Stimulated activated CD8-positive, alpha-beta memory T cell treated with anti-CD3 and anti-CD28 coated beads, Interleukin-4, amount 100 ng/mL, for 48 hours (primary cell): ENCODE measurements at places on chromosomes 4 and X.
A peak's percentile ranks its signal among the peaks of the same experiment; 100 is the strongest.

DNA sequence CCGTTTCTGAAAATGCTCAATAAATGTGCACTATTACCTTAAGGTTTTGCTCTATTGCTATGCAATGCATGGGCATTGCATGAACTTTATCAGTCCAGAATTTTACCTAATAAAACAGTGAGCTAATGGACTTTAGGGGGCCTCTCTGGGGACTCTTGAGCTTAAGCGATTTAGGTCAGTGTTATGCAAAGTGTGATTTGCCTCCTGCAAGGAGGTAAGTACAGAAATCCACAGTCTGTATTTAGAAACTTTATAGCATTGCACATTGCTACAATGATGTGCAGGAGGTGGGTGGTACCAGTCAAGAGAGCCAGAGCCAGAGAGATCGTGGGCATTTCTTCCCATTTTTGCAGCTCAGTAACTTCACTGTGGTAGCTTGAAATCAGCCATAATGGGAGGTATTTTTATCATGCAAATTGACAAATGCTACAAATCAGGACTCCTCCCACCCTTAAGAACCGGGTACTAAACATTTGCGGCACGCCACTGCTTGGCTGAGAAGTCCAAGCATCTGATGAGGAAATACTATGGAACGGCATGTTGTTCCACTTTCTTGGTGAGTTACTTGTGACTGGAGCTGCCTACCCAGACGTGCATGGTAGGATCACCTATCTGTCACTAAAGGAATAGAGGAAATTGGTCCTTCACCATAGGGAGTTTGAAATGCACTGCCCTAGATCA lies 174.6 kb upstream of the PGRMC2 start:
- no peak for DNase-seq

DNA sequence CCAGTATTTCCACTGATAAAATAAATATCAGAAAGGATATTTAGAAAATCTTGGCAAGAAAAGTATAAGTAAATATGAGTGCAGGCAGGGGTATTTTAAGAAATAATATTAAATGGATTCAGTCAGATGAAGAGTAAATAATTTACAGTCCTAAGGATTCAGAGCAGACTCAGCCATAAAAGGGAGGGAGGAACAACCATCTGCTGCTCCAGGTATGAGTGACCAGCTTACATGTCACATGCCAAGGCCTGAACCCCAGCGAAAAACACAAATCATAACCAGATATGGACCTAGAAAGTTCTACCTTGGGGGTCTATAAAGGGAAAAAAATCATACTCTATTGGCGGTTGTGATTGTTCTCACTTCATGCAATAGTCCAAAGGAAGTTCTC lies 166.8 kb downstream of the COL4A6 start:
- no peak for DNase-seq

DNA sequence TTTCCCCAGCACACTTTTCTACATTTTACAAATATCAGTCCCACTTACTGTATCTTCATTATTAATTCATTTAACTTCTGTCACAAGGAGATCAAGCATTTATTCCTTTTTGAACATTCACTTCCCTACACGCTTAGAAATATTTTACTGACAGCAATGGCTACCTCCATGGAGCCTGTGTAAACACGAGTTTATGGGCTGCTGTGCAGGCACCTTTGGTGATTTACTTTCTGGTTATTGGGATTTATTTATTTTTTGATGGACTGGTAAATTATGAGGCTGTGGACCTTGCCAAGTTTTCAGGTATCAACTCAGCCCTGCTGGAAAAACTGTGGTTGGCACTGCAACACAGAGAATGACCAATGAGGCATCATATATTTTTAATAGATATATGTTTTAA lies 45.4 kb upstream of the PAQR3 start:
- DNase-seq = no peak

GRCh38 chr4:24573582-24573981 lies 10.8 kb downstream of the DHX15 start:
- no peak for DNase-seq

GRCh38 chr4:40395166-40395900 lies 60.2 kb downstream of the CHRNA9 start:
- DNase-seq = no peak

- DNase-seq = no peak
Measured at GRCh38 chr4:81459228-81459627, 12.5 kb downstream of the RASGEF1B start.

GRCh38 chr4:153223427-153223801 lies 19.2 kb downstream of the TRIM2 start:
- no peak for DNase-seq

DNA sequence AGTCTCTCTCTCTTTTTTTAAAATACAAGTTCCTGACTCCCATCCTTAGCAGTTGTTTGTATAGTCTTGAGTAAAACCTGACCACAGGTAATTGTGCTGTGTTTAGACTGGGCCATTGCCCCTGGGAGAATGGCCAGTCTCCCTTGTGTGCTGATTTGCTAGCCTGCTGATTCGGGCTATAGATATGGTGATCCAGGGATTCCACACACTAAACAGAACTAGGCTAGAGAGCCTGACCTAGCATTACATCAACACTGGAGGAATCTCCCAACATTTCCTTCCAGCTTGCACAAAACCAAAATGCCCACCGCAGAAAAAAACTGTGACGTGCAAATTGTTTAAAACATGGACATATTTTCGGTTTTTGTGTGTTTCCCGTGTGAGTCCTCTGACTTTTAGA lies 5.1 kb downstream of the UPRT start:
- no peak for DNase-seq

- DNase-seq = no peak
Measured at GRCh38 chr4:31613946-31614623, 893.9 kb downstream of the PCDH7 start.

- DNase-seq = no peak
Measured at GRCh38 chr4:84366161-84366560, 132.9 kb downstream of the NKX6-1 start.

DNA sequence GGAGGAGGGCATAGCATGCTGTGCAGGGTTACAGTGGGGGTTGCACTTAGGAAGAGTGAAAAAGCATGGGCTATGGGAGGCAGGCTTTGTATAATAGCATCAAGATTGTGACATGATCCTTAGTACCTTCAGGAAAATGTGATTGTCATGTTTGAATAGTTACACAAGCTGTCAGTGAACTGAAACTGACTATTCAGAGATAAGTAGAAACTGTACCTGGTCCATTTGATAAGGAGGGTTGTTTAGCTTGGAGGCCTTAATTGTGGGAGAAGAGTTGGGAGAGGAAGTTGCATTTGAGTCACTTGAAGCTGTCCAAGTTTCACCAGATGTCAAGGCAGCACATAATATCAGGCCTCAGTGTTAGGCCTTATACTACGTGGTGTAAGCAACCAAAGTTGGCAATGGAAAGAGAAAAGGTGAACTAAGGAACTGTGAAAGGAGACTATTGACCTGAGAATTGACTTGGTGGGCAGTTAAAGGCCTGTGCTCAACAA lies 85.0 kb downstream of the TEX13C start:
- no peak for DNase-seq

DNA sequence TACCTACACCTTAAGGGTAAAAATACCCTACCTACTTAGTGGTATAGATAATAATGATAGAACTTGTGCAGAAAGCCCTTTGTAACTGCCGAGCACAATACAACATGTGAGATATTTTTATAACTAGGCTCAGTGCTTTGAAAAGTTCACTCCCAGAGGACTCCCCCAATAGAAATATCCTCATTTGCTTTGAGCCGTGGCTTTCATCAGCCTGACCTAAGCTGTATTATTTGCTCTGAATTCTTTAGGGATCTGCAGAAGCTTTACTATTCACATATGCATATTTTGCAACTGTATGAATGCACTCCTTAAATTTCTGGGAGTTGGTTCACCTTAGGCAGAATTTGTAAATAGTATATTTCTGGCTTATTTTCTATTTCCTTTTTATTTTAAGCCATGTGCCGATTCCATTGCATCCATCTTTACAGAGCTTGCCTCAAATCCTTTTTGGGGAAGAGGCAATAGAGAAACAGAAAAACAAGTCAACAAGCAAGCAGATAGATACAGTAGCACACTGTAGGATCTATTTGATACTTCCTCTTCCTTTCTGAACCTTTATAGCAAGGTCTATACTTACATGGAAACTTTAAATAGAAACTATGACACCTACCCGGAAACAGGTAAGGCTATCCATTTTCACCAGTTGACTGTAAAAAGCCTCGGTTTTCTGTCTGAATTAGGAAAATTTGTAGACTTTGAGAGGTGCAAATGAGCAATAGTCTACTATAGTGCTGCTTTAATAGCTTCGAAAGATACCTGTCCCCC lies 242.5 kb upstream of the VCX3A start:
- DNase-seq = no peak

- no peak for DNase-seq
Measured at GRCh38 chr4:165005352-165005925, 26.4 kb upstream of the TRIM60 start.

DNA sequence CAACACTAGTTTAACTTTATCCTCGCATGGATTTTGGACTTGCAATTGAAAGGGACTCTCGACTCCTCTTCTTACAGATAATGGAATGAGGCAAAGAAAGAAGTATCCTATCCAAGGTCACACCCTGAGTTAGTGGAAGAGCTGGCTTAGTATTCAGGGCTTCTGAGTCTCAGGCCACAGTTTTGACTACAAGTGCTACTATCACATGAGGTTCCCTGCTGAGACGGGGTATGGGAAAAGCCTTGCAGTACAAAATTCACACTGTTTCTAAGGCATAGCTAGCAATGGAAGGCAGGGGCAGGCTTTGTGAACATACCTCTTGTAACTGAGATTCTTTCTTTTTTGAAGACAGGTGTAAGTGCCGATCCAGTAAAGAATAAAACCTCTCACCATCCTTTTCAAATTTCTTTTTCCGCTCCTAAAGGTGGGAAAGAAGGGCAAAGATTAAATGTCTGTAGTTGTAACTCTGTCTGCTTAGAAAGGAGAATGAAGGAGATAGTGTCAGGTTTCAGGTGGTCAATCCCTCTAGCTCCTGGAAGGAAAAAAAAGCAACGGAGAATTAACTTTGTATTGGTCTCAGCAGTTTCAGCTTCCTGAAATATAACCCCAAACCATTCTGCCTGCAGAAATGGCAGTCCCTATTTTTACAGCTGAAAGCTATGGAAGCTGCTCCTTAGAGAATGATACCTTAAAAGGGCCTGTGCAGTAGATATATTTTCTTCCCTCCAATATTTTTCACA lies 199.0 kb downstream of the OPHN1 start:
- no peak for DNase-seq

GRCh38 chr4:24750106-24750505 lies 45.3 kb upstream of the SOD3 start:
- no peak for DNase-seq

DNA sequence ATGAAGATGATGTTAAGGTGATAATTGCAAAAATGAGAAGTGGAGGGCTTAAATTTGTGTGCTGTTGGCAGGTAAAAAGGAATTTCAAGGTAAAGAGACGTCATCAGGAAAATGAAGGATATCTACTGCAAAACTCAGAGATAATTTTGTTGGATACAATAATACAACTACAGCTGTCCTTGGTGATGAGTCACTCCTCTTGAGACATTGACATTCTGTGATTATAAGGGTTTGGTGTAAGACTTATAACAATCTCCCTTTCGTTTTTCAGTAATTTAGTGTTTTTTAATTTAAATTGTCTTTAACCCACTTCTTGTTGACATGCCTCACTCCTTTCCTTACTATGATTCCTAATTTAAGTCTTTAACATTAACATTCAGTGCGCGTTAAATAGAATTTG lies 1074.1 kb upstream of the SLIT2 start:
- DNase-seq = no peak

DNA sequence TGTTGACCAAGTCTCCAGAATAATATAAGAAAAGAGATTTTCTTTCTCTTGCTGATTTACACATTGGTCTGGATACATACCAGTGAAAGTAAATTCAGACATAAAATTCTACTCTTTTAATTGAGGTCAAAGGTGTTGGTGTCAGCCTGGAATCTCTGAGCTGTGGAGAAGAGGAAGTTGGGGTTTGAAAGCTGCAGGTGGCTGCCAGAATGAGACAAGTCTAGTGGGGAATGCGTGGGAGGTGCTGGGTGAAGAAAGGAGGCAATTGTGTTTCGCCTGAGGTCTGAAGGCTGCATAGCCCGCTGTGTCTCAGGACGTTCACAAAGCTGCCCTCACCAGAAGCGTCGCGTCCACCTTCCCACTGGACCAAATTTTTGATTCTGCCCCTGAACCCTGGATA lies 31.2 kb downstream of the PHEX start:
- peak; percentile 54 for DNase-seq

- no peak for DNase-seq
Measured at GRCh38 chr4:90474484-90474883, 347.3 kb downstream of the CCSER1 start.

DNA sequence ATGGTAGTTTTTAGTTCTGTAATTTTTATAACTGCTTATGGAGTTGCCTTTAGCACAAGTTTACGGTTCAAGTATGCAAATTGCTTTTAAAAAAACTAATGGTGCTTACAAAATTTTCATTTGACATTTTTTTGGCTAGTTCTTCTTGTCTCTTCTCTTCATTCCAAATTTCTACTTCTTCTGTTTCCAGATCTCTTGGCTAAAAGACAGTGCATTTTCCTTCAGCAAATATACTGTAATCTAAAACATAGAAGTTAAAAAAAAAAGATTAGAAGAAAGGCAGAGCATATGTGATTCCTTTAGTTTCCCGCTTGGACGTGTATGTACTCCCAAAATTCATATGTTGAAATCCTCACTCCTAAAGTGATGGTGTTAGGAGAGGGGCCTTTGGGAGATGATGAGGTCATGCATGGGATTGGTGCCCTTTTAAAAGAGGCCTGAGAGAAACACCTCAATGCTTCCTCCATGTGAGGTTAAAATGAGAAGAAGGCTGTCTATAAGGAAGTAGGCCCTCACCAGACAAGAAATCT lies 132.1 kb upstream of the NPY2R start:
- no peak for DNase-seq

DNA sequence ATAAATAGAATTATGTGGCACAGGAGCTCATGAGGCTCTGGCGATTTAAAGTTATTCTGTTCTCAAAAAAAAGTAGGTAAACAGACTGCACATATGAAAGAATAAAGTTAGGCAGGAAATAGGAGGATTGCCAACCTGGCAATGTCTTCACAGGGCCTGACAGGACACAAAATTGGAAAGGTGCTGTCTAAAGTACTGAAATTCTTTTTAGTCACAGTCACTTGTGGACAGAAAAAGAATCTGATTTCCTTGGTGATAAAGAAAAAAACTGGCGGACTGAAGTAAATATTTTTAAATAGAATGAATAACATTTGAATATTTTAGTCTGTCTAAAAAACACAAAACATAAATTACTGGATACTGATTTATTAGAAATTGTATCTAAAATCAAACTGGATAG lies 124.4 kb downstream of the VEGFC start:
- DNase-seq = no peak

- peak; percentile 80 for DNase-seq
Measured at GRCh38 chrX:149631234-149632165, at the start of gene TMEM185A. Gene TMEM185A (minus strand): TSS chrX:149631792. CDS start chrX:149631580, 212 bp downstream.

DNA sequence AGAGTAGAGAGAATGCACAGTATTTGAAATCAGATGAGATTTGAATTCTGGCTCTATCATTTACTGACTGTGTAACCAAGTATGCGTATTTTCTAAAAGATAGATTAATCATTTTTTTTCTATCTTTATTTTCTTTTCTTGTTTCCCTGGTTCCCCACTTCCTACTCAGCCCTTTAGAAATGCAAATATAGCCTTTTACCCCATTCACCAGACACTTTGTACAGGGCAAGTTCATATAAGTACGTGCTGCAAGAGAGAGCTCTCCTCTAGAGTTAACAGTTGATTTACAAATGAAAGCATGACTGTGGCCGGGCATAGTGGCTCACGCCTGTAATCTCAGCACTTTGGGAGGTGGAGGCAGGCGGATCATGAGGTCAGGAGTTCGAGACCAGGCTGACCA lies 17.8 kb upstream of the TDO2 start:
- DNase-seq = no peak
